ENCODE measurements at places on chromosomes 7 and 10.

DNA sequence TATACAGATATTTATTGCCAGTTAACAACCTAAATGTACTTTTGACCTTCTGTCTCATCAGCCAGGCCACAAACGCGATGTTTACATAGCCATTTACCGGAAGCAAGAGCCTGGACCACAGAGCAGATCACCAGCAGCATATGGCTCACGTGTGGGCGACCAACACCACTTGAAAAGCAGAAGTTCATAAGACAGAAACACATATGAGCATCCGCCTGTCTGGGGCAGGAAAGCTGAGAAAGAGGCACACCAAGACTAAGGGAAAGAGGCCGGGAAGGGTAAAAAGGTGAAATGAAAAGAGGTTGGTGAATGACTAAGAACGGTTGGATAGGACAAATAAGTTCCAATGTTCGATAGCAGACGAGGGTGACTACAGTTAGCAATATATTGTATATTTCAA, 1.3 kb downstream of the ABCB1 start:
- no peak for DNase-seq

- DNase-seq: no peak
Observed at GRCh38 chr10:59098387-59098786, 78.1 kb upstream of the PHYHIPL start.

DNA sequence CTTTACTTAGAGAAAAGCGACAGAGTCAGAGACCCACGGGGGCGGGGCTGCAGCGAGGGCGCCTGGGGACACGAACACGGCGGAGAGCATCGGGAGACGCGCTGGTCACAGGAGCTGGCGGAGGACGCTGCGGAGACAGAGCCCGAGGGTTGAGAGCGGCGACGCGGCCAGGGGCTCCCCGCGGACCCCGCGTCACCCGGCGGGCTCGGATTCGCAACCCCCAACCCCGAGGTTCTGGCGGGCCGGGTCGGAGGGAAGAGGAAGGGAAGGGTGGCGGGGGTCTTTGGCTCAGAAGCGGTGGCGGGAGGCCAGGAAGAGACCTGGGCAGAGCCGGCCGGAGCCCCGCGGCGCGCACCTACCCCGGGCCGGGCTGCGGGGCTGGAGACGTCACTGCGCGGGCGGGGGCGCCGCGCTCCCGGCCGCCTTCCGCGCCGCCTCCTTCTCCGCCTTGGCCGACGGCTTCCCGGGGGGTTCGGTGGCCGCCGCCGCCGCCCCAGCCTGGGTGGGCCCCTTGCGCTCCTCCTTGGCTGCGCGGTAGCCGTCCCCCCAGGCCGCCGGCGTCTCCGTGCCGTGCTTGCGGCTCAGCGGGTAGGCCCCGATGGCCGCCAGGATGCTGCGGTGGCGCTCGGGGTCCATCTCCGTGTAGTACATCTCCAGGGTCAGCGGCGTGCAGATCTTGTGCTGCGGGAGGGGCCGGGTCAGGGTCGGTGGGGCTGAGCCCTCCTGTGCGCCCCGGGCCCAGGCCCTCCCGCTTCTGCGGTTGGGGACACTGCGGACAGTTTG, 11.1 kb downstream of the CALY start:
- DNase-seq: peak; percentile 41

DNA sequence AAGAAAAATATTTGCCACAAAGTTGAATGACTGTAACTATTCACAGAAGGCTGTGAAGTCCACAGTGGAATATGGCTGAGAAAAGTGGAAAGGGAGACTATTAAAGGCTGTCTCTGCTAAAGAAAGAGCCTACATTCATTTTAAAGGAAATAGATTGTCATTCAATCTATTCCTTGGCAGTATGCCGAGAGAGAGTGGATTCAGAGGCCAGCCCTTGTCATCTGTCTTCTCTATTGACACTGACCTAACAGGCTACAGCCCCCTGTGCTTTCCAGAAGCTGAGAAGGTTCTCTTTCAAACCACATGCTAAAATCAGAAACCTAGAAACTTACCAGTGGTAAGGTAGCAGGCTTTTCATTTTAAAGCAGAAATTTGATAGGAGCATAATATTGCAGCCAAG, 12.1 kb downstream of the ODAD2 start:
- DNase-seq: no peak

DNA sequence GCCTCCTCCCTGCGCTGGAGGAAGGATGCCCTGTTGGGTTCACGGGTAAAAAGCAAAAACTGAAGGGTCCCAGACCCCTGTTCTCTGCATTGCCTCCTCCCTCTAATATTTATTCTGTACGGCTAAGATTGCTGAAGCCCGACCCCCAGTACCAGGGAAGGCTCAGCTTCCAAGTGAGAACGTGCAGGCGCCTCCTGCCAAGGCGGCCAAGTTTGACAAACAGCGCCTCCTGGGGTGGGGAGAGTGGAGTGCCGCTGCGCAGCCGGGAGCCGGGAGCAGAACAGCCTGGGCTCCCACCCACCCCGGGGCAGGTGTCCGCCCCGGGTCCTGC, 4.7 kb upstream of the EBF3 start:
- DNase-seq: peak; percentile 58

GRCh38 chr7:1864161-1864940, 194.3 kb downstream of the ELFN1 start:
- DNase-seq: no peak
